ENCODE measurements at places on chromosomes 13 and 19. TPM values are rescaled to one million over a fixed set of nuclear protein-coding genes. Genes with fewer than 3 reads are reported as not detected.

Gene CYP2F1
- total RNA-seq = not detected

Gene RXFP2
- not detected for total RNA-seq

Gene TEX29
- total RNA-seq = 0.67 TPM

Gene OR7C1
- not detected for total RNA-seq

Gene NANOS3
- total RNA-seq = not detected

Gene LILRA1
- total RNA-seq = 3.7 TPM

Gene IGFL3
- total RNA-seq = not detected
